ENCODE measurements at places on chromosomes 3 and 15.

DNA sequence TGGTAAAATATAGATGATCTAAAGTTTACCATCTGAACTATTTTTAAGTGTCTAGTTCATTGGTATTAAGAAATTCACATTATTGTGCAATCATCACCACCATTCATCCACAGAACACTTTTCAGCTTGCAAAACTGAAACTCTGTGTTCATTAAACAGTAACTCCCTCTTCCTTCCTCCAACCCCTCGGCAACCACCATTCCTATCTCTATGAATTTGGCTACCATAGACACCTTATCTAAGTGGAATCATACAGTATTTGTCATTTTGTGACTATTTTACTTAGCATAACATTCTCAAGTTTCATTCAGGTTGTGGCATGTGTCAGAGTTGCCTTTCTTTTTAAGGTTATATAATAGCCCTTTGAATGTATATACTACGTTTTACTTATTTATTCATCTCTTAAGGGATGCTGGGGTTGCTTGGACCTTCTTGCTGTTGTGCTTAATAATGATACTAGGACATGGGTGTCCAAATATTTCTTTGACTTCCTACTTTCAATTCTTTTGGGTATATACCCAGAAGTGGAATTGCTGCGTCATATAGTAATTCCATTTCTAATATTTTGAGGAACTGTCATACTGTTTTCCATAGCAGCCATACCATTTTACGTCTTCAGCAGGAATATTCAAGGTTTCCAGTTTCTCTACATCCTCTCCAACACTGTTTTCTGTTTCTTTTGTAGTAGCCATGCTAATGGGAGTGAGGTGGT is 20.9 kb downstream of the KAT2B start:
- no peak for DNase-seq

GRCh38 chr3:65178703-65179102 is 490.9 kb upstream of the ADAMTS9 start:
- DNase-seq, result no peak

DNA sequence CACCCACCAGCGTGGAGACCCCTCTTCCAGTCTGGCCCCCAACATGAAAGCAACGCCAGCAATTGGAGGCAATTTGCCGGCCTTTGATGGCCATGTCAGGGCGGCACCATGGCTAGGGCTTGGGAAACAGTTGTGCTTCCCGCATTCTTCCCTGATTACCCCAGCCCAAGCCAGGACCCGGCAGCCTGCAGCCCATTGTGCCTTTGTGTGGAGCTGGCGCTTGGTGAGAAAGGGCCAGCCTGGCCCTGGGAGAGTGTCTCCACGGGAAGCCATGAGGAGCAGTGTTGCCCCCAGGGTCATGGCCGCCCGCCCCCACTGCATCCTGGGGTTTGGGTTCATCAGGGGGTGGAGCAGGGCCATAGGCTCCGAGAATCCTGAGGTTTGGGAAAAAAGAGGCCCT is 66.0 kb downstream of the DNAJB8 start:
- DNase-seq, result no peak

GRCh38 chr15:65525622-65526021 is 4.6 kb upstream of the HACD3 start:
- no peak for DNase-seq

GRCh38 chr3:102727340-102727739 is 292.5 kb downstream of the ZPLD1 start:
- no peak for DNase-seq

- DNase-seq, result no peak
These were observed 391.2 kb upstream of the NECTIN3 start for GRCh38 chr3:110680450-110680849.

GRCh38 chr3:124298951-124299350 is 307.0 kb upstream of the ROPN1 start:
- DNase-seq, result no peak

DNA sequence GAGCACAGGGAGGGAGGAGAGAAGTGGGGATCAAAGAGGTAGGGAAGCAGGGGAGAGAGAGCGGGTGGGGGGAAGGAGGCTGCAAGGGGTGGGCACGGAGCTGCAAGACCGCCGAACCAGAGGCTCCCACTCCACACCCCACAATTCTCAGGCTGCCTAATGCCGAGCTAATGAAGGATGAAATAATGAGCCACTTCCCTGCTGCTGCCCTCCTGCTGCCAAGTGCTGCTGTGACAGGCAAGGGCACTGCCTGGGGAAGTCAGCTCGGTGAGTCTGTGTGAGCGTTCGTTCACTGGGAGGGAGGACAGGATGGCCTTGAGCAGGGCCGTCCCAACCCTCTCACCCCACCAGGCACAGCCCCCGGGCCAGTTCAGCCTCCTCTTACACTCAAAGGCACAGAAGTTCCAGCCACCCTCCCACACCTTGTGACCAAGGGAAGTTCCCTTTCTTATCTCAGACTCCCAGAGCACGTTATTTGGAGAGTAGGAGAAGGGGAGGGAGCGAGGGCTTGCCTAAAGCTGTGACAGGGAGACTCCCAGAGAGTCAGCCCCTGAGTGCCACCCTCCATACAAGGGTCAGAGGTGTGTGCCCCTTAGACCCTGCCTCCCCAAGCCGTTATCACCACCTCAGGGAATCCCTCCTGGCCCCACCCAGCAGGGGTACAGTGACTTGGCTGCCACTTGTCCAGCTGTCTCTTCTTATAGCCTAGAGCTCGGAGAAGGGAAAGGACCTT is 12.4 kb downstream of the GLYCTK start:
- DNase-seq, result peak; percentile 56

Data from SW480 (cell line).